ENCODE measurements at places on chromosomes 1 and 21.

- DNase-seq = peak; percentile 79
Observed at GRCh38 chr1:45803299-45803780, at the start of gene MAST2. Gene MAST2, plus strand, starts transcription at chr1:45803612. Its CDS starts 284 bp downstream, at chr1:45803896.

DNA sequence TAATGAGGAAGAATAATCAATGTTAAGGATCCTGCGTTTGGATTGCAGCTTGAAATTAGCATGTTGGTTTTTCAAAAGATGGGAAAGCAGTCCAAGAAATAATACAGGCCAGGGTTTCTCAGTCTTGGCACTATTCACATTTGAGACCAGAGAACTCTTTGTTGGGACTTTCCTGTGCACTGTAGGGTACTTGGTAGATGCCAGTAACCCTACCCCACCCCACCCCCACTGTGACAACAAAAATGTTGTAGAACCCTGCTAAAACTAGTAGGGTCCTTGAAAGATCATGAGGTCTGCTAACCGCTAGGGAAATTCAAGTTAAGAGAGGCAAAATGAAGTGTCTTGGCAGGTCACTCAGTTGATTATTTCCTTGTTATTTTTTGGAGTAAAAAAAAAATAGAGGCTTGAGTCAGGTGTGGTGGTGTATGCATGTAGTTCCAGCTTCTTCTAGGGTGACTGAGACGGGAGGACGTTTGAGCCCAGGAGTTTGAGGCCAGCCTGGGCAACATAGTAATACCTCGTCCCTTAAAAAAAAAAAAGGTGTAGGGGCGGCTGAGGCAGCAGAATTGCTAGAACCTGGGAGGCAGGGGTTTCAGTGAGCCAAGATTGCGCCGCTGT lies 53.3 kb downstream of the SPEN start:
- DNase-seq = no peak

DNA sequence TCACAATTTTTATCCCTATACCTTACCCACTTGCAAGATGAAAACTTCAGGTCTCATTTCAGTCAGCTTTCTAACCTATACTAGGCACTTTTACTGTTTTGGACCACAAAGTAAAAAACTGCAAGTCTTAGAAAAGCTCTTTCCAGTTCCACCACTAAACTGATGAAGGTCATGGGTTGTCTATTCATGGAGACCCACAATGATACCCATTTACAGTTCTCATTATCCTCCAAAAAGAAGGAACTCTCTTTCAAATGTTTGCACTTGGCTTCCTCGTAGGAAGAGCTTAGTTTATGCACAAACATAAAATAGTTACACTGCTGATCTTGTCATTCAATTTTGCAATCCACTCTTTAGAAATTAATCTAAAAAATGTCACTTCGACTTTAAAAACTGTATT lies 9.3 kb downstream of the ZNF281 start:
- DNase-seq = no peak

DNA sequence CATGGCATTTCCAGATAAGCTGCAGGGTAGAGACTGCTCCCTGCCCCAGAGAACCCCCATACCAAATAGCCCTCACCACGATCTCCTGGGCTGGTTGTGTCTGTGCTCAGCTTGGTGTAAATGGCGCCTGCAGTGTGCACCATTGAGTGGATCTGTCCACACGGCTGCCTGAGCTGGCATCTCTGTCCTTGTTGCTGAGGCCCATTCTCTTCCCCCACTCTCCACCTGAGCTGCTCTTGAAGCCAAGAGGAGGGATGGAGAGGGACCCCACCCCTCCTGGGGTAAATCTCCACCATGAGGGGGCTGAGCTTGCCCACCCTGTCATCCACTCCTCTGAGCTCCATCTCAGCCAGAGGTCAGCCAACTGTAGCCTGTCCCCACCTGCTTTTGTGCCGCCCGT lies 18.0 kb upstream of the ZNF678 start:
- no peak for DNase-seq

- DNase-seq = no peak
Observed at GRCh38 chr1:111948209-111949171, 41.0 kb downstream of the KCND3 start.

GRCh38 chr21:29429218-29429617 lies 130.5 kb downstream of the BACH1 start:
- DNase-seq = no peak

DNA sequence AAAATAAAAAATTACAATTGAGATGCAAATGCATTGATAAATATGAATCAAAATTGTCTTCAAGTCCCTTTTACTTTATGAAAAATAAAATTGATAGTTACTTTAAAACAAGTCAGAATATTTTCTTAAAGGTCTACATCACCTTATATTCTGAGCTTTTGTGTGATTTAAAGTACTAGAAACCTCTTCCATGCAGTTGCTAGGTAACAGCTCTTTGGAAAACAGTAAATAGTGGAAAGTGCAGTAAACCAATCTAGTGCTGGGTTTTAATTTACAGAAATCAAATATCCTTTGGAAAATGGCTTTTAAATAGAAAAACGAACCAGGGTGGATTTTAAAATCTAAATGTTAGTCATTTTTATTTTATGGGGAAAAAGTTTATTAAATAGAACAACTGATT lies 227.9 kb downstream of the KCNT2 start:
- no peak for DNase-seq

- no peak for DNase-seq
Observed at GRCh38 chr21:44834231-44834950, 16.5 kb upstream of the SUMO3 start.

GRCh38 chr1:29550119-29550841 lies 314.0 kb downstream of the PTPRU start:
- DNase-seq = no peak

DNA sequence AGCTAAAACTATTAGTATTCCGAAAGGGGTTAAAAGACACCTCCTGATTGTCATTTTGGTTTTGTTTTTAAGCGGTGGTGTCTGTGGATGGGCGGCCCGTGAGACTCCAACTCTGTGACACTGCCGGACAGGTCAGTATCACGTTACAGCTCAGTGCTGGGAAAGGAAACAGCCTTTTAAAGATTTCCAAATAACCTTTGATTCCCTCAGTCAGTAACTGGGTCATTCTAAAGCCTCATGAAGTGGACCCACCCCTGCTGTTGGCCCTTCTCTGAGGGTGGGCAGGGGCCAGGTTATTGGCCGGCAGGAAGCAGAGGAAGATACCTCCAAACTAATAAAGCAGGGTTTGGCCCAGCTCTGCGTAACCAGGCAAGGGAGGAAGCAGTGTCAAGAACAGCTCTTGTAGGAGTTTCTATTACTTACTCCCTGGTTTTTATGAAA lies 2.3 kb downstream of the RHOU start:
- DNase-seq = no peak

DNA sequence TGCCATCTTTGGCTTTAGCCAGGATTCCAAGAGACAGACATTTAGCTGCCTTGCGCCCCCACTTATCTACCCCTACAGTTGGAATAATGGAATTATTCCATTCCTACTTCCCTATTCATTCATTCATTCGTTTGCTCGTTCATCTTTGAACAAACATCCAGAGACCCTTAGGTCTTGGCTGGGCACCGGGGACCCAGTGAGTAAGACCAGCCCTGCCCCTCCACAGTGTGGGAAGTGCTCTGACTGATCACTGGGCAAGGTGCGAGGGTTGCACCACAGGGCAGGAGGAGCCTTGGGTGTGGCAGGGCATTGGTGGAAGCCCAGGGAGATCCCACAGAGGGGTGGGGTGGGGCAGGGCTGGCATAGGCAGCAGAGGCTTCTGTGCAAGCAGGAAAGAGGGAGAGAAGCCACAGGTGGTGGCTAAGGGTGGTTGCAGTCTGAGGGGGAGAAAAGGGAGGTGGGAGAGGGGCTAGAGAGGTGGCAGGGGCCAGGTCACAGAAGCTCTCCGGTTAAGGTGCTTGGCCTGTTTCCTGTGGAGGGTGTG lies 35.0 kb upstream of the TMEM61 start:
- DNase-seq = no peak

DNA sequence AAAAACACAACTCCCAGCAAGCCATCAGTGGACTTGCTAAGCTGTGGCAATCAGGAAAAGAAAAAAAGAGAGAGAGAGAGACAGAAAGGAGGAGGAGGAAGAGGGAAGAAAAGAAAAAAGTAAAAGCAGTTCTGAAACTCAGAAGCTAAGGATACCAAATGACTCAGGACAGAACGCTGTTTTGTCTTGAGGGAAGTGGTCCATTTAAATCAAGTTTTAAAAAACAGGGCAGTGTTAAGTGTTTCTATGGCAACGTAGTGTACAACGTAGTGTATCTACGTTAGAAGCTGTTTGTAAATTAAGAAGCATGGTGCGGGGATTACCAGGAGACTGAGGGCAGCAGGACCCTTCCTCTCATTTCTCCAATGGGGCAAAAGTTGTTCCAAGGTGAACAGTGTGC lies 5.8 kb downstream of the ADORA3 start:
- DNase-seq = no peak

DNA sequence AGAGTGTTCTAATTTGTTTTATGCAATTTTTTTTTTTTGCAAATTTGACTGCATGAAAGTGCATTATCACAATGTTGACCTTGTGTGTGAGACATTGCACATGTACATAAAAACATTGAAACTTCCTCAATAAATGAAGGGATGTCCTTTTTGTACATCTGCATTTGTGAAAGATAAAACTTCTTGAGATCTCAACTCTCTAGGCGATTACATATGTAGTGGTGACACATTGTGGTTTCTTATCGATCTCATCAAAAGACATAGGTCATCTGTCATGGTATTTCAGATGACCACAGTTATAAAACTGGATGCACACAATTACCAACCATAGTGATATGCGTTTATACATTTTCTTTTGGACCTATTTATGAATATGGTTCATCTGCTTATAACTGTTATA lies 35.6 kb upstream of the C21orf91 start:
- no peak for DNase-seq

- DNase-seq = no peak
Observed at GRCh38 chr1:42477775-42478174, 14.7 kb downstream of the CCDC30 start.

DNA sequence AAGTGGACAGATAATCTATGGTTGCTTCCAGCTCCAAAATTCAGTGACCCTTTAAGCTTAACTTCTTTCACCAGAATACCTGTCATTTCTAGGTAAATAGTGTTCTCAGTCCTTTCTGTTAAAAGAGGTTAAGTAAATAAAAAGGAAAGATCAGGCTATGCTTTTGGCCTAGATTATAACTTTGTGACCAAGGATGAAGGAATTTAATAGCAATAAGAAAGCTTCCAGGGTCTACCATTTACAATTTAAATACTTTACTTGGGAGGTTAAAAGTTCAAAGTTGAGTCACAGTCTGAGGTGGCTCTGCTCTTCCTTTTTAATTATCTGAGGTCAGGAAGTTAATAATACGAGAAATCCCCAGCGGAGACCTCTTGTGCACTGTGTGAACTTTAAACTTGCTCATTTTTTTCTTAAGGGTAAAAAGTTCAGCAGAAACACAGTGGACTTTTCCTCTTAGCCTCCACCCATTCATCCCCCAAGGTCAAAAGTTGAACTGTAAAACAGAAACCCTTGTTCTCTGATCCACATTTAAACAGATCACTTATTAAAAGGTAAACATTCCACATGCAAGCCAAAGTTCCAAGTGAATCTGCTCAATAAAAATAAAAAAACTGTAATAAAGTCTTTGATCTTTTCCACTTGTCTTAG lies 187.1 kb downstream of the NRIP1 start:
- DNase-seq = no peak

DNA sequence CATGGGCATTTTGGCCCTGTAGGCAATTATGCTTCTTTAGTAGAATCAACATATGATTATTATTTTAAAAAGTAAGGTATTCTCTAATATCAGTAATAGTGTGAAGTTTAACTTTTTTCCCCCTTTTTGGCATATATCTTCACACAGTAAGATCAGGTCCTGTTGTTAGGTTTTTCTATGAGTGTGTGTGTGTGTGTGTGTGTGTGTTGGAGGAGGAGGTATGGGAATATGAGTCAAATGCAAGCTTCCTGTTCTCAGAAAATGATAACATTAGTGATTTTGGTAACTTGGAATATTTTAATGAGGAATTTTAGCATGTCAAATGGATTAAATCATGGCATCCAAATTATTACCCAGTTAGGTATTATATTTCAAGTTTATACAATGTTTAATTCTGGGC lies 65.8 kb upstream of the BCL10 start:
- DNase-seq = no peak

GRCh38 chr1:17579951-17580939 lies 40.7 kb downstream of the ARHGEF10L start:
- no peak for DNase-seq

- no peak for DNase-seq
Observed at GRCh38 chr1:226063977-226064815, 1.7 kb downstream of the H3-3A start.

DNA sequence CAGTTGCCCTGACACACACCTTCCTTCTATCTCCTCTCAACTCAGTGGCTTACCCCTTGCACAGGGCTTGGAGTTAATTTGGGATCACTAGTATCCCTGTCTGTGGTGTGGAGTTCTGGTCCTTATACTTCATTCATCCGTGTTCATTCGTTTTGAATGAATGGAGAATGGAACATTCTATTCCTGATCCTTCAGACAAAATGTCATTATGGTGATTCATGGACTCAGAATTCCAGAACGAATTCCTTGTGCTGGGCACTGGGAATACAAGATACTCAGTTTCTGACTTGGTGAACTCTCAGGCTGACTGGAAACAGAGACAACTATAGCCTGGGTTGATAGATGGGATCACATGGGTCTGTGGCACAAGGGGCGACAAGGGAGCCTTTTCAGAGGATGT lies 49.9 kb upstream of the TRABD2B start:
- no peak for DNase-seq

GRCh38 chr1:1422465-1423244 lies 1.6 kb upstream of the ANKRD65 start:
- no peak for DNase-seq

GRCh38 chr1:31227891-31228568 lies 11.7 kb downstream of the NKAIN1 start:
- DNase-seq = no peak

GRCh38 chr1:66206563-66207144 lies 327.3 kb upstream of the SGIP1 start:
- DNase-seq = no peak

DNA sequence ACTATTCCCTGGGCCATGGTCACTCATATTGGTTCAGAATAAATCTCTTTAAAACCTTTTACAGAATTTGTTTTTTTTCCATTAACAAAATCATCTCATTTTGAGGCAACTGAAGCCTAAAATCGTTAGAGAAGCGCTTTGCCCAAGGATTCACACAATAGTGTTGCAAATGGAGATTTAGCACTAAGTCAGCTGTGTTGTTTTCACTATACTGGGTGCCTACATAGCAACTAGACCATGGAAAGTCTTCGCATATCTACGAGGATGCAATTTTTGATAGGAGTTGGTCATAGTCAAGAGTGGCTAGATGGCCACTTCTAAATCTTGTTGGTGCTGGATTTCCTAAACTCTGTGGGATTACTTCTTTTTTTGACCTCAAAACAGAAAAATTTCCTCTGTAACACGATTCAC lies 530 bp upstream of the TIPRL start:
- no peak for DNase-seq

DNA sequence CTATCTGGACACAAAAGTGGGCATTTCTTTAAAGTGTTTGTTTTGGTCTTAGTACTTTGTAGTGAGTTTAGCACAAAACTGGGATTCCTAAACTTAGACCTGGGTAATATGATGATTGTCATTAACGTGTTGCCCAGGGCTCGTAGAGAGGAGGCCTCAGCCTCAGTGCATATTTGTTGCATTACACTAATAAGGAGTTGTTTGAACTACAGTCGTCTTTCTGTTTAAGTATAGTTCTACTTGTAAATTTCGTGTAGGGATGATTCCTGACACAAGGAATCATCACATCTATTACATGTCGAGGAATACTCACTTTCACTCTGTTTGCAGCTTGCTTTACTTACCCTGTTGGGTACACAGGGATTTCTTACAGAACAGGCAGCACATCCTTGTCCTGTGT lies 85.0 kb downstream of the PRDM2 start:
- DNase-seq = no peak

GRCh38 chr1:27592232-27592930 lies 11.6 kb downstream of the AHDC1 start:
- DNase-seq = no peak
